ENCODE measurements at places on chromosomes 12 and 14. TPM values are rescaled to one million over a fixed set of nuclear protein-coding genes. Genes with fewer than 3 reads are reported as not detected.

DNA sequence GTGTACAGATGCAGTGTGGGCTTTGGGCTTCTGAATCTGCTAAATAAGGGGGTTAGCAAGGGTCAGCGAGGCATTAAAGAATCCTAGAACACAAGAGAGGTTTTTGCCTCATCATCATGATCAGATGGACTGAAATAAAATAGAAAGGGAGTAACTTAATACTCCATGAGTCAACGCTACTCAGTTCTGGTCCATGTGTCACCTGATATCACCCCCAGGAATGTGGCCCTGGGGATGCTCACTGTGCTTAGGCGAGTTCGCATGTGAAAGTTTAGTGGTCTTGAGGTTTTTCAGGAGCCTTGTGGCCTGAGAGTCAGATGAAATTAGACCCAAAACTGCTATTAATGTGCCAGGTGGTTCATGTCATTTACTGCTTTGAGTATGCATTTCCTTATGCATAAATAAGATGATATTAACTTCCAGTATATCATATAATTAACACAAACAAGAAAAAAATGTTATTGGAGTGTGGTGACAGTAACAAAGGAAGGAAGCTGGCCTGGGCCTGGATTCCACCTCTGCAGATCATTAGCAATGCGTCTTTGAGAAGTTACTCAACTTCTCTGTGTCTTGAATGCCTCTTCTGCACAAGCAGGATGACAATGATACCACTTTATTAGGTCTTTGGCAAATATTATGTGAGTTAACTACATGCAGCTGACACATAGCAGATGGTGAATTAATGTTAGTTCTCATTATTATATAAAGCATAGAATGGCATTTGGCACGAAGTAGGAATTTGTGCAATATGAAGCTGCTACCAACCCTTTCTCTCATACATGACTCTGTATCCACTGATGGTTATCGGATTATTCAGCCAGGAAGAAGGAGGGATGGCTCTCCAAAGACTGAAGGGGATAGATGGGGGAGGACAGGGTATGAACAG, 1272.6 kb downstream of the AACS start:
- DNase-seq = no peak

GRCh38 chr12:27400856-27401354, 45.6 kb upstream of the SMCO2 start:
- DNase-seq = no peak

- DNase-seq = no peak
These were observed 384.9 kb downstream of the SOX5 start for GRCh38 chr12:23564451-23565152.

- DNase-seq = no peak
These were observed 11.0 kb upstream of the GSG1 start for GRCh38 chr12:13114251-13115052.

DNA sequence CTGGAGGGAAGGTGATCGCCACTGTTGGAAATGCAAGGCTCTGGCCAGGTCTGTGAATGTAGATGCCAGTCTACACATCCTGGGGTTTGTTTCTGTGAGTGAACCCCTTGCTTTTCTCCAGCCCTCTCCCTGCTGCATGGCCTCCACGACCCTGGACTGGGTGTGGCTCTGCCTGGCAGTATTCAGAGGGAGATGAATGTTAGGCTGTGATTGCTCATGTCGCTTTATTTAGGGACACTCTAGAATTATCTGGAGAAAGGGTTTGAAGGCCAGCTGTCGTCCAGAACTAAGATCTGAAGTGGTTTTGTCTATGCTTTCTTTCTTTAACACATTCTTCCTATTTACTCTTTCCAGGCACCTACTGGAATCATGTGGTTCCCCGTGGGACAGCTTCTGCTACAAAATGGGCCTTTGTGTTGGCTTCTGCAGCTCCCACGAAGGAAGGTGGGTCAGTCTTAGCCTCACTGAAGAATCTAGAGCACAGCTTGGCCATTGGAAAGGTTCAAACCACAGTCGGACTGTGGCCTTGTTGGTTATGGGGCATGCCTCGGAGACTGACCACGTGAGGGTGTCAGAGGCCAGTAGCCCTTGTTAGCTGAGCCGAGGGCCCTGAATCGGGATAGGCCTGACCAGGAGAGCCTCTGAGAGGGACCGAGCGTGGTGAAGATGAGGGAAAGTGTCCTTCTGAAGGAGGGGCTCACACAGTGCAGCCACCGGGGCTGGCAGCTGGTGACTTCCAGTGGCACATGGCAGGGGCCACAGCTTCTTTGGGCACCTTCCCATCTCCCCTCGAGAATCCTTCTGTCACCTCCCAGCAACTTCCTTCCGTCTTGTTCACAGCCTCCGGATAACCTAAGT, 59.1 kb downstream of the ANKRD9 start:
- no peak for DNase-seq

DNA sequence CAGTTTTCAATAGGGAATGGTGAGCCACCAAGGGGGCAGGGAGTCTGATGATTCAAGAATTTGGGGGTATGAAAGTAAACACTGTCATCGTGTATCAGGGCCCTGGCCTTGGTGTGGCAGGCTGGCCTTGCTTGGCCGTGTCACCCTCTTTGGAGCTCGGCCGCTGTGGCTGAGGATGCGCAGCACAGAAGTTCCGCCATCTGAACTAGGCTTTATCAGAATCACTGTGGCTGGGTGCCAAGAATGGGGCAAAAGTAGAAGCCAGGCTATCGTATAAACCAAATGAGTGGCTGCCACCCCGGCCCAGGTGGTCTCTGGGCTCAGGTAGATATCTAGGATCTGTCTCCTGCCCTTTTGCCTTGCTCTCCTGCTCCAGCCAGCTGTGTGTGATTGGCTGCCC, 137.4 kb downstream of the PAPOLA start:
- DNase-seq = no peak

DNA sequence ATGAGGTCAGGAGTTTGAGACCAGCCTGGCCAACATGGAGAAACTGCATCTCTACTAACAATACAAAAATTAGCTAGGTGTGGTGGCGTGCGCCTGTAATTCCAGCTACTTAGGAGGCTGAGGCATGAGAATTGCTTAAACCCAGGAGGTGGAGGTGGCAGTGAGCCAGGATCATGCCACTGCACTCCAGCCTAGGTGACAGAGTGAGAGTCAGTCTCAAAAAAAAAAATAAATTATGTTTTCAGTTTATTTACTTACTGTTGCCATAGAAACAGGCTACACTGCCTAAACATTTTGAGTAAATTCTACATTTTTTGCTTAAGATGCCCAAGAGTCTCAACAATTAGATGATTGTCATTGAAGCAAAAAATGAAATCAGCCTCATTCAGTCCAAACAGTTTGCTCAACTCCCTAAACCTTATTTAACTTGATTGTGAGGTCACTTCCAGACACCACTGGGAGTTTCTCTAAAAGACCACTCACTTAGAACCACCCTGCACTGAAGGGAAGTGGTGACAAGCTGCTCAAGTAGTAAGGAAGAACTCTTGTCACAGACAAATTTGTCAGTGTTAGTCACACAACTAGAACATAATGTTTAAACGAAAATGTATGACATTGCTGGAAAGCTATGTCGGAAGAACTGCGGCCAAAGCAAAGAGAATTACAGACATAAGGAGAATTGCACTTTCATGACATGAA, 9.8 kb upstream of the GNPNAT1 start:
- DNase-seq = peak; percentile 92

GRCh38 chr14:87461704-87462103, 531.3 kb downstream of the GALC start:
- DNase-seq = no peak

DNA sequence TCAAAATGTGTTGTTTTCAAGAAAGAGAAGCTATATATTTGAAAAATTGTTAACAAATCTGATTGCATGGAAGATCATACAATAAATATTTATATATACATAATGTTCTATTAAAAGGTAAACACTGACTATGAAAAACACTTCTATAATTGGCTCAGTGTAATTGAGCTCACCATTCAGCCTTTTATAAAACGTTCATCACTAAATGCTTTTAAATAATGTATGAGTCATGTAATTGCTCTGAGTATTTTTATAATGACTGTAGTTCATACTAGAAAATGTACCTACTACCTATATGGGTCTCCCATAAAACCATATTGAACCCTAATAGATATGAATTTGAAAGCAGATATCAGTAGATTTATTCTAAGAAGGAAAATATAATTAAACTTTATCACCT, 240.4 kb upstream of the MGAT4C start:
- DNase-seq = no peak

DNA sequence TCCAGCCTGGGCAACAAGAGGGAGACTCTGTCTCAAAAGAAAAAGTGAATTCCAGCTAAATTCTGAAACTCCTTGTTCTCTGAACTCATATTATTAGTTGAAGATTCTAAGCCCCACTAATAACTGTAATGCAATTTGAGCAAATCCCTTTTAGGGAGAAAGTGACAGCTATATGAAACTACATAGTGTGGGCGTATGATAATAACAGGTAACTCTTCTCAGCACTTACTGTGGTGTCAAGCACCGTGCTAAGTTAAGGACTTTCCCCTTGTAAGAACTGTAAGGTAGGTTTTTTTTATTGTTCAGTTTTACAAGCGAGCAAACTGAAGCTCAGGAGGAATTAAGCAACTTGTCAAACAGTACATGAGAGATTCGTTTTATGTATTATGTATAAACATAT, 5.4 kb downstream of the ANKRD13A start:
- no peak for DNase-seq

GRCh38 chr12:131251336-131252101, 297.8 kb downstream of the ADGRD1 start:
- no peak for DNase-seq

- DNase-seq = peak; percentile 90
These were observed 7.7 kb downstream of the TNFAIP2 start for GRCh38 chr14:103130965-103131364.

DNA sequence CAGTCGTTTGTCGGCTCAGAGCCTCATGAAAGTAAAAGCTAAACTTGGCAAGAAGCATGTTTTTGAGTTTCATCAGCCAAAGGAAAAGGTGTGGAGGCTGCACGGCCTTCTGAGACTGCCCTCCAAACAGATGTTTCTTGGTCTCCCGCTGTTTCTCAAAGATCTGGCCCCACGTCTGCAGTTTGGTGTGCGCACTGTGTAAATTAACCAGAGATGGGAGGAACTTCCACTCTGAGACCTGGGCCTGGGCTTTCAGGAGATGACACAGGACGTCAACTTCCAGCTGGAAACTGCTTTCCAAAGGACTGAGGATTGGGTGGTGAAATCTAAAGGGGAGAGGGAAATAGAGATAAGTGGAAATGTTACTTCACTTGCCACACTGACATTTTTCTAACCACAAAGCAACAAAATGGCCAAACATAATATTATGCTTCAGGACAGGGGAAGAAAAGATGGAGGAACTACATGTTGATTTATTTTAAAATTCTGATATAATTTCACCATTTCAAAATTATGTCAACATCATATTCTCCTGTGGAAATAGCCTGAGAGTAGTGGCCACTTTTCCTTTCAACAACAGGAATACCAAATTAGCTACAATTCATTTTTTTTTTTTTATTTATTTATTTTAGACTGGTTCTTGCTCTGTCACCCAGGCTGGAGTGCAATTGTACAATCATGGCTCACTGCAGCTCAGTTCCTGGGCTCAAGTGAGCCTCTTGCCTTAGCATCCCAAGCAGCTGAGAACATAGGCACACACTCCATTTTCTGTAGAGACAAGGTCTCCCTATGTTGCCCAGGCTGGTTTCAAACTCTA, 27.6 kb downstream of the KICS2 start:
- DNase-seq = no peak

- DNase-seq = no peak
These were observed 39.1 kb upstream of the NUDT4 start for GRCh38 chr12:93338598-93338997.

DNA sequence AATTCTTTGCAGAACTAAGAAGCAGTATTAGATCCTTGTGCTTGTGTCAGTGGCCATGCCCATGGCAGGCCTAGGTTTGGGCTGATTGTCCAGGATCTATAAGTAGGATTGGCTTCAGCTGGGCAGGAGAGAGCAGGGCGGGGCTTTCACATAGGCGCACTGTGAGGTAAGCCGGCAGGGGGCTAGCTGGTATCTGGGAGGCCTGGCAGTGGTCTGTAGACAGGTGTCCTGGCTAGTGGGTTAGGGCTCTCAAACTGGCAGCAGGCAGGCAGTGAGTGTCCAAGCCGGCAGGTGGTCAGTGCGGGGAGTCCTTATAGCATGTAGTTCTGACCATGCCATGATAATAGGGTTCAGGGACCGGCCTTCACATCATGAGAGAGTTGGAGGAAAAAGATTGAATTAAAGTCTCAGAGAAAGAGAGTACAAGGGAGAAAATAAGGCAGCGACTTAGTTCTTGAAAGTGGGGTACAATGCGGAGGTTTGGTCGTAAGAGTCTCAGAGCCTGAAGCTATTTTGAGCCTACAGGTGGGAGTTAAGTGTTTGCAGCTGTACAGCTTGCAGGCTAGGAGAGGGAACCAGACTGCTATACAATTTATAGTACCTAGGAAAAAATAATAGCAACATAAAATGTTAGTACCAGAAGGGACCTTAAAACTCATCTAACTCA, 137.4 kb downstream of the TPH2 start:
- DNase-seq = no peak

Gene KERA
- not detected for total RNA-seq

Gene INSM2
- total RNA-seq = not detected

Gene FGF6
- not detected for total RNA-seq

Gene SDR9C7
- total RNA-seq = not detected

Gene RIN3
- total RNA-seq = 2.5 TPM

Gene GUCY2C
- total RNA-seq = not detected

Gene CRADD
- total RNA-seq = 14.0 TPM

Gene SPRYD4
- 1.4 TPM for total RNA-seq

Gene SIX6
- not detected for total RNA-seq

Gene HSPA2
- total RNA-seq = 18.9 TPM

Gene IAPP
- not detected for total RNA-seq

Gene CLSTN3
- 4.1 TPM for total RNA-seq

Gene CAPZA3
- total RNA-seq = not detected

Gene OASL
- total RNA-seq = under 0.01 TPM

Gene NGB
- not detected for total RNA-seq

Gene POTEM
- not detected for total RNA-seq

Gene CPM
- total RNA-seq = 8.8 TPM

Gene PRPH
- total RNA-seq = not detected
